HAP-1 (cell line): ENCODE measurements at places on chromosomes 2 and 18.

GRCh38 chr2:189037518-189037917 is 63.3 kb downstream of the COL3A1 start:
- DNase-seq: no peak

DNA sequence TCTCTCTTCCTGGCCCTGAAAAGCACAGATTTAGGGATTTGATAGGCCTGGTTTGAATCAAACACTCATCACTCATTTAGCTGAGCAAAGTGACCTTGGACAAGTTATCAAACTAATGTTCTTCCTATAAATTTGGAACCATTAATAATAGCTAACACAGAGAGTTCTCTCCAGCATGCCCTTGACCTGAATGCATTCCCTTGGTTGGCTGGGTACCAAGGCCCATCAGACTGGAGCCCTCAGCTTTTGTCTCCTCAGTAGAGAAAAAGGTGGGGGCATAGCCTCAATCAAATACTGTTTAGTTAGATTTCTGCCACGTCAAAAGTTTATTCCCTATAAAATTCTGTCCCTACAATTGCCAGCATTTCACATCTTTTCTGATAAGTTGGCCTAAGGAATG is 13.8 kb upstream of the MRPL19 start:
- DNase-seq: no peak

- no peak for DNase-seq
These were observed at the start of gene MLPH for GRCh38 chr2:237486819-237487448. Gene MLPH (plus strand): TSS chr2:237487251. CDS start chr2:237493427, 6,176 bp downstream.

GRCh38 chr2:215724146-215724545 is 288.3 kb upstream of the FN1 start:
- DNase-seq: no peak

DNA sequence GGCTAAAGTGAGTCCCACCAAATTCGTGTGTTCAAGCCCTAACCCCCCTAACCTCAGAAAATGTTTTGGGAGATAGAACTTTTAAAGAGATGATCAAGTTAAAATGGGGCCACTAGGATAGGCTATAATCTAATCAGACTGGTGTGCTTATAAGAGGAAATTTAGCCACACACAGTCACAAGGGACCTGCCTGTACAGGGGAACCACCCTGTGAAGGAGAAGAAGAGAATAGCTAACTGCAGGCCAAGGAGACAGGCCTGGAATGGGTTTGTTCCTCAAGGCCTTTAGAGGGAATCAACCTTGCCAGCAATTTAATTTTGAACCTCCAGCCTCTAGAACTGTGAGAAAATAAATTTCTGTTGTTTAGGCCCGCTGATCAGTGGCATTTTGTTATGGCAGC is 36.0 kb upstream of the TANK start:
- DNase-seq: no peak

GRCh38 chr18:22318745-22319407 is 98.8 kb downstream of the CTAGE1 start:
- no peak for DNase-seq

DNA sequence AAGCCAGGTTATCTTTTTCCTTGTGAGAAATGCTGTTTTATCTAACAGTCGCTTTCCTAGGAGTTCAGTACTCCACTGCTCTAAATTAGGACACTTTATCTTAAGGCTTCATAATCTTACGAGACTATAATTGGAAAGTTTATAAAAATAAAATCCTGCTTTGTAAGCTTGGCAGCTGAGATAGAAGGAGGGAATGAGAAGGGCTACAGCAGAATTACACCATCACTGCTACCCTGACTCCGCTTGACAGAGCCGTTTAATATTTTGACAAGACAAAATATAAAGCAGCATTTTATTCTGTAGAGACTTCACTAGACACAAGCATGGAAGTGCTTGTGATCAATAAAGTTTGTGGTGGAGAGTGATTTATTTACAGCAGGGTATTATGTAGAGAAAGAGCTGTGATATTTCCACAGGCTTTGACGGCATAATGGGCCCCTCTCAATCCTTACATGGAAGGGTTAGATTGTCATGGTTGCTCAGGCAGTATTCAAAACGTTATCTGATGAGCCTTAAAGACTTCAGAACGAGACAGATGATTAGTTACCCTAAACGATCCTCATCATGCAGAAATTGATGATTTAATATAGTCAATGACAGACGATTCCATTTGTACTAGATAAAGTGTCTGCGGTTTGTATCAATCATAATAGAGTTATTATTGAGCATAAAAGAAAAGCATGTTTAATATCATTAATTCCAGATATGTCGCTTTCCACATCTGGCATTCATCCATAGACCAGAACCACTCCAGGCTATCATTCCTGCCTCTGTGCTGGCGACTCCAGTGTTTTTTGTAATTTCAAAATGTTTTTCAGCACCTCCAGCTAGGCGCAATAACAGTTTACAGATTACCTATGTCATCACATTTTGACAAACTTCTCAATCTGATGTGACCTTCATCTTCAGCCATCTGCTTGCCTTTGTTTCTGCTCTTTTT is 242.2 kb downstream of the FIGN start:
- no peak for DNase-seq

GRCh38 chr18:11008505-11008904 is 140.9 kb downstream of the PIEZO2 start:
- DNase-seq: no peak

DNA sequence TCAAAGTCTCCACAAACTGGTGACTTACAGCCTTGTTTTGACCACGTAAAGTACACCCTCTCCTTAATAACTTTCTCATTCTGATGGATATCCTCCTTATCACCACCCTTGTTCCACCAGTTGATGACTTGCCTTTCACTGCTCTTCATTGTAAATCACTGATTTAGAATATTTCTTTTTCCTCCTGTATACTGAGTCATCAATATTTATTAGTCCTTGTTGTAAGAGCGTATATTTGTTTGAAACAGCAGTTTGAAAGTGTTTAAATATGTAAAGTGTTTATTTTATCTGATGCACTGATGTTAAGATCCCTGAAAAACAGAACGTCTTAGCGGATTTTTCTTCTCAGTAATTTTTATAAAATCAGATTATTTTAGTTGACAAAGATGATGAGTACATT is 34.2 kb upstream of the DYSF start:
- DNase-seq: no peak

- DNase-seq: no peak
These were observed 211.0 kb upstream of the SIX2 start for GRCh38 chr2:45220227-45220626.

GRCh38 chr18:43888598-43888997 is 611.3 kb upstream of the SYT4 start:
- DNase-seq: no peak

- DNase-seq: no peak
These were observed 23.6 kb upstream of the DOCK10 start for GRCh38 chr2:225065882-225066281.

- DNase-seq: no peak
These were observed 25.7 kb upstream of the THOC1 start for GRCh38 chr18:293536-293935.

GRCh38 chr2:144453486-144454158 is 66.3 kb downstream of the ZEB2 start:
- no peak for DNase-seq

- no peak for DNase-seq
These were observed 158.3 kb downstream of the ANTXR1 start for GRCh38 chr2:69171116-69171896.

GRCh38 chr2:42826231-42826630 is 33.8 kb upstream of the HAAO start:
- no peak for DNase-seq

GRCh38 chr2:121001641-121002040 is 266.0 kb downstream of the GLI2 start:
- DNase-seq: no peak

DNA sequence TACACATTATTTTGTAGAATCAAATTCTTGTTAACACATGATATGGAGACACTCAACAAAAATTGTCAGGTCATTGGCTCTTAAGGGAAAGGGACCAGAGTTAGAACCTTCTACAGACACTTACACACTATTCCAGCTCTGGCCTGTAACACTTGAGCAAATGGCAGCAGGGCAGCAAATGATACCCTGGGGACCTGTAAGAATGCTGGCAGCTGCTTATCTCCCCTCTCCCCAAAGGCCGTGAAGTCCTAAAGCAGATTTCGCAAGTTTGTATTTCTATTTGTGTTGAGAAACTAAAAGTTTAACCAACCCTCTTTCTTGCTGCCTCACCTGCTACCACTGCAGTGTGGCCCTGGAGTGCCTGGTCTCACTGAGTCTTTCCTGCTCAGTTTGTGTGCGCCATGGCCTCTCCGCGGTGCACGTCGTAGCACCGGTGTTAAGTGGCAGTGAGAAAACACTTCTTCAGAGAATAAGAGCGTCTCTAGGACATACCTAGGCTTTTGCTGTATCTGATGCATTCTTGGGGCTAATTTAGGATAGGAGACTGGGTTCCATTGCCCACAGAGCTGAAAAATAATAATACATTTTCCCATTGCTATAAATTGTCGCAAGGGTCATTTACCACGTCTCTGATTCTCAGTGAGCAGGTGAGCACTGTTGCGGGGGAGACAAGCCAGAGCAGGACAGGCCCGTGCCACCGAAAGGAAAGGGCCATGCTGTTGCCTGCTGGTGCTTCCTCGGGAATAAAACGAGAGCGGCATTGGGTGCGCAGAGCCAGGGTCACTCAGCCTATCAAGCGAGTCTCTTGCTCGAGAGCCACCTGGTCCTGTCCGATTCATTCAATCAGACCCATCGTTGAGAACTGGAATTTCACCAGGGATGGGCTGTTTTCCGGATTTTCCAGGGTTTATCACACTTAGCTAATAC is 204.9 kb downstream of the PTGR3 start:
- no peak for DNase-seq

DNA sequence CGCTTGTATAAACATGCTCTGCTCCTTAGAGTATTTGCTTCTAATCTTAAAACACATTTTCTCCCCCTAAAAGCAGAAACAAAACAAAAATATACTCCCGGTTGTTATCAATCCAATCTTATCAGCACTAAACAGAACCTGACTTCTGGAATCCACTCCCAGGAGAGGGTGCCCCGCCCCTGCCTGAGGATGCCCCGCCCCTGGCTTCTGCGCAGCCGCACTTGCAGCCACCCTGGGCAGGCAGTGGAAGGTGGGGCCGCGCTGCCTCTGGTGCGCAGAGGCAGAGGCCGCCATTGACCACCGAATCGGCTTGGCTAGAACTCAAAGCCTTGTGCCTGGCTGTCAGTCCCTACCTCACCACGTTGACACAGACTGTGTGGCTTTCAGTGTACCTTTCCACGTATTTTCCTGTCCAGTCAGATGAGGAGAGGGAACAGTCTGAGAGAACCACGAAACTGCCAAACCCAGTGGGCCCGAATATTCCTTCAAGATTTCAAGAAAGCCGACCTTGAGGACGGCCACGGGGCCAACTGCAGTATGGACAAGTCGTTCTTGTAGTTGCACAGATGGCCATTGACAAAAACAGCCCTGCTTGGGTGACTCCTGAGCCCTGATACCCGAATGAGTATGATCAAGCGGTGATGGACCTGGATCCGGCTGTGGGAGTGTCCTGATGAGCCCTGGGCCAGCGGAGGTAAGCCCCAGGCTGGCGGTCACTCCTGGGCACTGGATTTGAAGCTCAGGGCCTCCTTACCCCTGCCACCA is 46.2 kb upstream of the ARHGAP28 start:
- no peak for DNase-seq

GRCh38 chr18:53489266-53489665 is 735.2 kb downstream of the MBD2 start:
- no peak for DNase-seq

- DNase-seq: no peak
These were observed 3.6 kb downstream of the ERFE start for GRCh38 chr2:238162251-238162845.

DNA sequence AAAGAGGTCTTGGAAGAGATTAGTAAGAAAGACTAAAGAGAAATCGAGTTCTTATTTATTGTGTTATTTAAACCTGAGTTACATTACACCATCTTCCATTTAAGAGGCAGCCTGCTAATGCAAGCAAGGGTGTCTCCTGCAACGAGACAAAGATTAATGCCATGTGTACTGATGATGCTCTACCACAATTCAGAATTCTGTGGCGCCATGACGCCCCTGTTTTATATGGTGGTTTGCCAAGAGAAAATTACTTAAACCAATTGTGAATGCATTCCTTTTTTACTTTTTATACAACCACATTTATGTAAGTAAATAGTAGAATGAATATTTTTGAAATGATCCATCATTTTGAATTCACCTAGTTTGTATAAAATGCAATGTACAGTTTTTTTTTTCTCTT is 356.1 kb upstream of the ZEB2 start:
- DNase-seq: peak; percentile 5

DNA sequence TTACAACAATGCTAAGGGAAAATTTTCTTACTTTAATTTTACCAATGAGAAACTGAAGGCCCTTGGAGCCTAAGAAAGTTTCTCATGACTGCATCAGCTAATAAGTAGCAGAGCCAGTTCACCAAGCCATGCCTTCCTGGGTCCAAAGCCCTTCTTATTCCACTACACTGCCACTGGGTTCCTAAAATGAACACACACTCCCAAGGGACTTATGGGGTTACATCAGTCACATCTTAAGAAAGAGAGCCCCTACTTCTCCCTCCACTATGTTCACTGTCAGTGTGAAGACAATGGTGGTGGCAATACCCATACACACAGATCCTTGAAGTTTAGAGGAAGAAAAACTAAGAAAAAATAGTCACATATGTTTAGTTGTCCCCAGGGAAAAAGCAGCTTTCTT is 20.6 kb downstream of the MBD2 start:
- DNase-seq: no peak

- DNase-seq: no peak
These were observed 228.6 kb upstream of the STK17B start for GRCh38 chr2:196399722-196400691.

GRCh38 chr2:213162516-213163118 is 11.2 kb upstream of the IKZF2 start:
- DNase-seq: no peak

DNA sequence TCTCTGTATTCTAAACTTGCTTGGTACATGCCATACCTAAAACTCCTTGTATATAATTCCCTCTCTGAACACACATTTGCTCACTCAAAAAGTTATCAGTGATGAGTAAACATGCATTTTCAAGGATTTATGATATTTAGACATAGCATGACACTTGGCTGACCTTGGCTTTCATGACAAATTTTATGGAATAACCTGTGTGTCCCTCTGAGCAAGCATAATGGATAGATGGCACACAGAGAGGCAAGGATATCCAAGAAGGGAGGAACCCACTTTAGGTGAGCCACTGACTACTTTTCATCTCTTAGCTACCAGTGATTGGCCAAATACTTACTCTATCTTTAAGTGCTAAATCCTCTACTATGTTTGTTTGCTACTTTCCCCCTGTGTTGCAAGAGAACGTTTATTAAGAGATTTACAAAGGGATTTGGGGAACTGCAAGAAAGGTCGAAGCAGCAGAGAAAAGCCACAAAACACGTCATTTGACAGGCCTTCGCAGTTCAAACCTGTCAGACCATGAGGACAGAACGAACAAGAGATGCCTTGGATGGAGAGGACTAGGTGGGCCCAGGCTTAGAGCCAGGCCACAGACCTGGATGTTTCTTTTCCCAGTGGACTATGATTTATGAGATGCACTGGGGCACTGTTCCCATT is 379.9 kb downstream of the NBAS start:
- no peak for DNase-seq

DNA sequence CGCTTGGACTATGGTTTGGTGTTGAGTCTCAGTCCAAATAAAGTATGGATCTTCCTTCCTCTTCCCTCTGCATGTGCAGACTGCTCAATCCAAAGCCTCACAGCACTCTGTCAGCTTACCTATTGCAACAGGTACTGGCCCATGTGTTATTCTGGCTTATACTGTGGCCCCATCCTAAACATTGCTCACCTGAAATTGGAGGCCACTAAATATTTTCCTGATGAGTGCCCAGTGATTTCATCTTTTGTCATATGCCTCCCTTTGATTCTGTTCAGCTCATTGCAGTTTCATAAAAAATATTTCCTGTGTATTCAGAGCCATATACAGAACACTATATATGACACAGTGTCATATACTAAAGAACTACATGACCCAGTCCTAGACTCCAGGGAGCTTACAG is 86.3 kb upstream of the FAM136A start:
- DNase-seq: no peak
